Activated CD8-positive, alpha-beta memory T cell treated with anti-CD3 and anti-CD28 coated beads, Interleukin-2, amount 10 ng/mL, durations not matched to agents 7 days and 5 days (primary cell): ENCODE measurements at places on chromosomes 1 and 21. TPM values are rescaled to one million over a fixed set of nuclear protein-coding genes. Genes with fewer than 3 reads are reported as not detected.

DNA sequence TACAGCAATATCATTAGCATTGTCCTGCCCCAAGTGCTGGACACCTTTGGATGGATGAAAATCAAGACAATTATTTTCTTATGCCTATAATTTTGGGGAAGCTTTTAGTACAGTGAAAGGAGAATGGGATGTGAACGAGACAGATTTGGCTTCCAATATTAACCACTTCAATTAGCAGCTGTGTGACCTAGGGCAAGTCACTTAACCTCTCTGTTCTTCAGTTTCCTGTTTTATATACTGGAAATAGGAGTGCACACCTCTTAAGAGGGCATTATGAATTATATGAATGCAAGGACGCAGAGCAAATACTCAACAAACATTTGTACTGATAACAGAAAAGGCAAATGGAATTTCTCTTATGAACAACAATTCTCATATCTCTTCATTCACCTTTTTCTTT is 18.5 kb downstream of the CYP2J2 start:
- no peak for DNase-seq

LMX1A gene
- not detected for total RNA-seq

NBPF9 gene
- 14.3 TPM for total RNA-seq

ERICH3 gene
- total RNA-seq: 0.23 TPM

LHX8 gene
- not detected for total RNA-seq

DNA sequence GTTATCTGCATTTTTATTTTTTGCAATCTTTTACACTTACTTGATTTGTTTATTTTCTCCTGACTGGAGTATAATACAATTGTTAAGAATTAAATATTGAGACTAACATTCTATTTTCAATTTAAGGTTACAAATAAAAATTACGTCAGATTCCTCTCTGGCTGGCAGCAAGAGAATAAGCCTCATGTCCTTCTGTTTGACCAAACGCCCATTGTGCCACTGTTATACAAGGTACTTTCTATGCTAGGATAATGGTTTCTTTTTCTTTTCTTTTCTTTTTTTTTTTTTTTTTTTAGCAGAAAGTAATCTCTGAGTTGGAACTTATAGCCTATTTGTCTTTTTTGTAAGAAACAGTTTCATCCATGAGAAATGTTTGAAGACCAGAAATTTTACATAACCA is 20.0 kb downstream of the DNAJC16 start:
- DNase-seq: no peak

GRCh38 chr1:207398986-207399385 is 55.1 kb upstream of the CR2 start:
- DNase-seq: no peak

DNA sequence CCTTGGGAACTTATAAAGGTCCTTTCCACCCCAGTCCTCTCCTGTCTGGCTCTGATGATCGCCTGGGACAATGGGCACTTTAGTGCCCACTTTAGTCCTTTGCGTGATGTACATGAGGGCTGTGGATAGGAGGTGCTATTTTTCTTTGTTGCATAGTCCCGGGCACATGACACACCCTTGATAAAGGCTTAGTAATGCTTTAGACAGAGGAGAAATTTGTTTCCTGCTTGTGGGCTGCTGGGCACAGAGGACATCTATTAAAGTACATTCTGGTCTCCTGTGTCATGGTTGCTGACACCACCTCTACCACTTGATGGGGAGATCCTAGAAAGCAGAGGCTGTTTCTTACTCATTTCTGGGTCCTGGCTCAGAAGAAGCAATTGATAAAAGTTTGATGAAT is 5.4 kb upstream of the KNCN start:
- DNase-seq: no peak

TINAGL1 gene
- total RNA-seq: not detected

- DNase-seq: no peak
These were observed 288.2 kb upstream of the VAMP3 start for GRCh38 chr1:7482772-7483495.

DNA sequence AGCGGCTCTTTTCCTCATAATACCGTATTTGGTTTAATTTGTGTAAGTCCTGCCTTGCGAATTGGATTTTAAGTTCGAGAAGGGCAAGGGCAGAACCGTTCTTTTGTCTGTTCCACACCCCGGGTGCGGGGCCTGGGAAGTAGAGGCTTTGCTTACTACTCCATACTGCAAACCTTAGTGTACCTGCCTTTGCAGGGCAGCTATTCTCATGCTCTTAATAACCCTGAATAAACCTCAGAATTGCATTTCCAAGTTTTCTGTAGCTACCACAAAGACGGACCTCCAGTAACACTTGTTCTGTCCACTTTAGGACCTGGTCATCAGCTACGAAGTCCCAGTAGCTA is 657 bp upstream of the HNRNPU start:
- peak; percentile 48 for DNase-seq

GRCh38 chr1:84379138-84379916 is 19.0 kb upstream of the DNASE2B start:
- no peak for DNase-seq

- DNase-seq: no peak
These were observed 81.4 kb upstream of the PRDX6 start for GRCh38 chr1:173395762-173396161.

GRCh38 chr1:65083263-65083896 is 64.6 kb upstream of the AK4 start:
- DNase-seq: no peak

DNA sequence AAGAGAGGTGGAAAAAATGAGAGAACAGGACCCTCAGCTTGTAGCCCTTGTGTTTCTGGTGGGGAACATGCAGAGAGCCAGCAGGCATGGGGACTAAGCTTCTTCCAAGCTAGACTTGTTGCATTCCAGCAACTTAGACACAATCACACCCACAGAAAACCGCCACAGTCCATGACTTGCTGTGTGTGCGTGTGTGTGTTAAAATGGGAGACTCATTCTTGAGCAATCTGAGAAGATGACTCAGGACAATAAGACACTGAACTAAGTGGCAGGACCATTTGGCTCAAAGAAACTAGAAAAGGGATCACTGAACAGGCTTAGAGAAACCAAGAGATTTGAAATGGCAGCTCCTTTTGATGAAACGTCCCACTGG is 78.0 kb downstream of the HLX start:
- no peak for DNase-seq

KCNQ4 gene
- total RNA-seq: 0.44 TPM

- DNase-seq: peak; percentile 71
These were observed 4.5 kb downstream of the CNR2 start for GRCh38 chr1:23908453-23909341.

KCNJ6 gene
- not detected for total RNA-seq

GRCh38 chr1:233364695-233365539 is 37.4 kb downstream of the MAP3K21 start:
- no peak for DNase-seq
